Osteoblast (primary cell): ENCODE measurements at places on chromosomes 13 and 19. TPM values are rescaled to one million over a fixed set of nuclear protein-coding genes. Genes with fewer than 3 reads are reported as not detected.

The OR7C1 gene
- total RNA-seq, result not detected in 2 replicates

- no peaks in the 10 kb centered on the region for H3K36me3 ChIP-seq
- no peak for DNase-seq
- H3K4me3 ChIP-seq, result no peak overlapping the region
- no peak overlapping the region for H3K27ac ChIP-seq
These were observed 15.2 kb upstream of the PABPC3 start for GRCh38 chr13:25080773-25081172.

DNA sequence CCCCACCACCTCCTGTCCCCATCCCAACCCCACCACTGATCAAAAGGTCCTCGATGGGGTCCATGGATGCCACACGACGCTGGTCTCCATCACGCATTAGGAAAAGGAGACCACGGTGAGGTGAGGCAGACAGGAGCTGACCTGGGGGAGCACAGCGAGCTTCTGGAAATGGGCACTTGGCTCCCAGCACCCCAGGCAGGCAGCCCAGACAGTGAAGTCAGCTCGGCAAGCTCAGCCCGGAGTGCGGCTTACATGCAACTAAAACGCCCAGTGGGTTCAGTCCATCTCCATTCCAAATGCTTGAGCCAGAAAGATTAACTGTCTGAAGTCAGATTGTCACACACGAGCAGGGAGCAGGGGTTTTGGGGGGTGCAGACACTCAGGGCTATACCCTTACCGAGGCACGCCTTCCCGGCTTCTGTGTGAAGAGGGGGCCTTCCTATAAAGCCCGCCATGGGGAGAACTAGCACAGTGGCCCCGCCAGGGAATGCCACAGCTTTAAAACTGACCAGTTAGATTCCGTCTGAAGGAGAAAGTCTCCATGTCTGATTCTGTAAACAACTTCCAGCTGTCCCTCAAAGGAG is 79.4 kb downstream of the SPACA7 start:
- no peaks in the 10 kb centered on the region for H3K27me3 ChIP-seq
- no peaks in the 10 kb centered on the region for H3K4me1 ChIP-seq
- no peaks in the 10 kb centered on the region for H3K36me3 ChIP-seq

GRCh38 chr13:110936519-110936918 is 21.6 kb upstream of the ANKRD10 start:
- H3K36me3 ChIP-seq, result no peaks in the 10 kb centered on the region
- no peak for DNase-seq
- no peaks in the 10 kb centered on the region for H3K27me3 ChIP-seq
- H3K27ac ChIP-seq, result no peak overlapping the region
